ENCODE measurements at places on chromosomes 1 and 21.

DNA sequence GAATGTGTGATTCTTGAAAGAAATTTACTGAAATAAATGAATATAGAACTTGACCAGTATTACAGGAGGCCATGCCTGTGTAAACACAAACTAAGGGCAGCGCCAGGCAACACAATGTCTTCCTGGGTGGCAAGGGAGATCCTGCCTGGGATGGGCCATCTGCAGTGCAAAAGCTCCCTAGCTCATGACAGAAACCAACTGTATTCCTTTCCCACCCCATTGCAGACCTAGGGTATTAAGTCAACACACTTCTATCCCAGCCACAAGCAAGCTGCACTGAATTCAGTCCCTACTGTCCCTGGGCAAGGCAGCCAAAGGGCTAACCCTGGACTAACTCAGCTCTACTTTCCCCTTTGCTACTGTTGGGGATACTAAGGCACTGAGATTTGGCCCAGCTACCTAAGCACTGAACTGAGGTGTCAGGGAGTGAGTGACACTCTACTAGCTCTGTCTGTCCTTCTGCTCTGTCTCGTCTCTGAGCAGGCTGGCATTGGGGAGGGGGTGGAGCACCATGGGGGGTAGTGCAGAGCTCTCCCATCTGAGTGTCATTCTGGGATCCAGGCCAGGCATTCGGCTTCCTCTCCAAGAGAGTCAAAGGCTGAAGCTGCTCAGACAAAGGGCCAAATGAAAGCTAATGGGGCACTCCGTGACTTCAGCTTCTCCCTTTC, 2.5 kb downstream of the INKA2 start:
- no peak for DNase-seq

GRCh38 chr21:15614766-15615165, 115.0 kb upstream of the USP25 start:
- no peak for DNase-seq

GRCh38 chr21:30129246-30129645, 37.4 kb downstream of the CLDN17 start:
- no peak for DNase-seq

GRCh38 chr1:21518774-21519455, 9.7 kb downstream of the ALPL start:
- no peak for DNase-seq

GRCh38 chr1:229420765-229421164, 13.1 kb downstream of the ACTA1 start:
- no peak for DNase-seq

GRCh38 chr1:36532810-36533401, 50.2 kb upstream of the CSF3R start:
- no peak for DNase-seq

GRCh38 chr21:35547946-35548774, 499.1 kb upstream of the RUNX1 start:
- DNase-seq = no peak

GRCh38 chr1:179105393-179105792, 23.5 kb downstream of the TOR3A start:
- no peak for DNase-seq

GRCh38 chr1:110243574-110243973, 33.5 kb downstream of the KCNC4 start:
- no peak for DNase-seq

DNA sequence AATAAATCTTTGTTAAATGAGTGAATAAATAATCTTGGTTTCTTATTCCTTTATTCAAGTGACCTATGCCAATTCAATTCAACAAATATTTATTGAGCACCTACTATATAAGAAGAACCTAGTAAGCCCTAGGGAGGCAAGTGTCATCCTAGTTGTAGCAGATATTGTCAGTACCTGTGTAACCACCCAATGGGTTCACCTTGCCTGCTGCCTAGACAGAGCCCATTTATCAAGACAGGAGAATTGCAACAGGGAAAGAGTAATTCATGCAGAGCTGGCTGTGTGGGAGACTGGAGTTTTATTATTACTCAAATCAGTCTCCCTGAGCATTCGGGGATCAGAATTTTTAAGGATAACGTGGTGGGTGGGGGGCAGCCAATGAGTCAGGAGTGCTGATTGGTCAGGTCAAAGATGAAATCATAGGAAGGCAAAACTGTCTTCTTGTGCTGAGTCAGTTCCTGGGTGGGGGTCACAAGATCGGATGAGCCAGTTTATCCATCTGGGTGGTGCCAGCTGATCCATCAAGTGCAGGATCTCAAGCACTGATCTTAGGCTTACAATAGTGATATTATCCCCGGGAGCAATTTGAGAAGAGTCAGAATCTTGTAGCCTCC, 53.8 kb upstream of the KCNA3 start:
- no peak for DNase-seq

DNA sequence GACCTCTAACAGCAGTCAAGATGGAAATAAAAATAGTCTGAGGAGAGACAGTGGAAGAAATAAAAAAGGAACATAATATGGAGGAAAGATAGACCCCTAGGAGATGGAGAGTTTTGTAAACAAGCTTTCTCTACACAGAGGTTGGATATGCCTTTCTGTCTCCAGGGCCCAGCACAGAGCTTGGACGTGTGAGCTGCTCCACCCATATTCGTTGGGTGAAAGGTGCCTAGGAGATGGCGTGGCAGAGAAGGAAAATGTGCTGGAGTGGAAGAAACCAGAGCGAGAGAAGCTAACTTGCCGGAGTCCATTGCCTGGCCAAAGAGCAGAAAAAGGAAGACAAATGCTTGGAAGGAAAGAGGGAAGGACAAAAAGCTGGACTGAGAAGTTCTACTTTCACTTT, 78.3 kb upstream of the LMO4 start:
- no peak for DNase-seq

DNA sequence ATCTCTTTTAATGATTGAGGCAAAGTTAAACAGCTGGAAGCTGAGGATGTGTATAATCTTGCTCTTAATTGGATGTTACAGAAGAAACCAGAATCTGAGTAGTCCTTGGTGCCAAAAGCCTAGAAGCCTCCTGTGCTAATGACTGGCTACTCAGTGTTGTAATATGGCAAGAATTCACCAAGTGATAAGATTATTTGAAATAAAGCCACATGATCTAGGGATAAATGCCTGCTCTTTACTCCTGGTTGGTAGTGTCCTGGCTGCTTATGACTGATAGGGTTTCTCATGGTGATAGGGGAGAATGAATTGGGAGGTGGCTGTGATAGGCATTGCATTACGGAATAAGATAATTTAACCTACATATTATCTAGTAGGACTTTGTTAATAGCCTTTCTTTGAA, 13.6 kb upstream of the MAB21L3 start:
- no peak for DNase-seq

DNA sequence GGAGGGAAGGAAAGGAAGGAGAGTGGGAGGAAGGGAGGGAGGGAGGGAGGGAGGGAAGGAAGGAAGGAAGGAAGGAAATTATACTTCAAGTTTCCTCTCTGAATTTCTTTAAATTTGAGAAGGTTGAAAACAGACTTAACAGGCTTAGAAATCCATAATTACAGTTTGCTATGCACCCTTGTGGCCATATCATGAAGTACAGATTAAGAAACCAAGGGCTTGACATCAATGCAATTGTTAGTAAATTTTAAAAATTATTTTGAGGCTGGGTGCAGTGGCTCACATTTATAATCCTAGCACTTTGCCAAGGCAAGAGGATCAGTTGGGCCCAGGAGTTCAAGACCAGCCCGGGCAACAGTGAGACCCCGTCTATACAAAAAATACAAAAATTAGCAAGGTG, 14.4 kb downstream of the ANP32E start:
- no peak for DNase-seq

DNA sequence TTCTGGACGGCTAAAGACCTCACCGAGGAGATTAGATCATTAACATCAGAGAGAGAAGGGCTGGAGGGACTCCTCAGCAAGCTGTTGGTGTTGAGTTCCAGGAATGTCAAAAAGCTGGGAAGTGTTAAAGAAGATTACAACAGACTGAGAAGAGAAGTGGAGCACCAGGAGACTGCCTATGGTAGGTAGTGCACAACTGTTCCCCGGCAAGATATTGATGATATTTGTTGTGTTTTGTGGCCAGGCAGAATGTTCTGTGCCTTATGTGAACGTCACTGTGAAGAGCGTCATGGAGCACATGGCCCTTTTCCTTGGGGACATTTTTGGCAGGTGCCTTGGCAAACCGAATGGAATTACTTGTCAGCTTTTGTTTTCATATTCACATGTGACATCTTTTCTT, 191.7 kb downstream of the DISC1 start:
- DNase-seq = no peak

DNA sequence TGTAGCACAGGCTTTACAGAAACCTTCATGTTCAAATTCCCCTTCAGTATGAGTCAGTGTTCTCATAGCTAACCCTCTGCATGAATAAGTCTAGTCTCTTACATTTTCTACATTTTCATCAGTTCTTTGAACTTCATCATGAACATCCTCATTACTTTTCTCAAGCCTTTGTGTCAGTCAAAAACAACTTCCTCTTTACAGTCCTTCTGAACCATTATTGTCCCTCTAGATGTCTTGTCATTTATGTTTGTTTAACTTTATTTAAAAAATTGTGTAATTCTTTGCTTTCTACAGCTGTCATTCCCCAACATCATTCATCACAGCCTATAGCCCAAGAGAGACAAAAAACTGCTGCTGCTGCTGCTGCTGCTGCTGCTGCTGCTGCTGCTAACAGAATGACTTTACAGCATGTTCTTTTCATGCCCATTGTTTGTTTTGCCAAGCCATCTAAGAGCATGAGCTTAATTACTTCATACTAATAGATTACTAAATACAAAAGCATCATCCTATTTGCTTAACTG, 133.1 kb downstream of the LRRC40 start:
- DNase-seq = no peak

GRCh38 chr1:14733048-14733778, 134.7 kb downstream of the KAZN start:
- DNase-seq = no peak

- no peak for DNase-seq
These were observed 93.3 kb upstream of the ZNHIT6 start for GRCh38 chr1:85801520-85801919.

DNA sequence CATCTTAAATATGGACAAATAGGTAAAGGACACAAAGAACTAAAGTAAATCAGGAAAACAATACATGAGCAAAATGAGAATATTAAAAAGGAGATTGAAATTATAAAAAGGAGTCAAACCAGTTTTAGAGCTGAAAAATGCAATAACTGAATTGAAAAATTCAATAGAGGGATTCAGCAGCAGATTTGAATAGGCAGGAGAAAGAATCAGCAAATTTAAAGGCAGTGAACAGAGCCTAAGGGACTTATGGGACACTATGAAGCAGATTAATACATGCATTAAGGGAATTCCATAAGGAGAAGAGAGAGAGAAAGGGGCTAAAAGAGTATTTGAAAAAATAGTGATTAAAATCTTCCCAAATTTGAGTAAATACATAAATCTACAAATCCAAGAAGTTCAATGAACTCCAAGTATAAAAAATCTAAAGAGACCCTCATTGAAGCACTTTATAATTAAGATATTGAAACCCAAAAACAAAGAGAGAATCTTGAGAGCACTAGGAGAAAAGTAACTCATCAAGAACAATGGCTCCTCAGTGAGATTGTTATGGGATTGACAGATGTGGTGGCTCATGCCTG, 2.9 kb downstream of the CFAP107 start:
- no peak for DNase-seq

GRCh38 chr1:36882536-36883285, 151.6 kb downstream of the GRIK3 start:
- DNase-seq = no peak

DNA sequence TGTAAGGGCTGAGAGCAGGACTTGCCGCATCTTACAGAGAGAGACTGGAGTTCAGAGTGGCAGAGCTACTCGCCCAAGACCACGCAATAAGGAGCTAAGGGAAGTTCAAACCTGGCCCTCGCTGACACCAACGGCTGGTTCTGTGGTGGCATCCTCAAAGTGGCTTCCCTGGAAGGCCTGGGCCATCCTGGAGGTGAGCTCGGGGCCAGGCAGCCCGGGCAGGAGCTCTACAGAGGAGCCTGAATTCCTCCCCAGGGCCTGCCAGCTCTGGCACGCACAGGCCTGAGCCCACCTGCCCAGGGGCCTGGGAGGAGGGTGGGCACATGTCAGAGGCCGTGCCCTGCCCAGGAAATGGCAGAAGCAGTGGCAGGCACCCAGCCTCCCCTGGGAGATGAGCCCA, 68.6 kb downstream of the MEGF6 start:
- DNase-seq = no peak

DNA sequence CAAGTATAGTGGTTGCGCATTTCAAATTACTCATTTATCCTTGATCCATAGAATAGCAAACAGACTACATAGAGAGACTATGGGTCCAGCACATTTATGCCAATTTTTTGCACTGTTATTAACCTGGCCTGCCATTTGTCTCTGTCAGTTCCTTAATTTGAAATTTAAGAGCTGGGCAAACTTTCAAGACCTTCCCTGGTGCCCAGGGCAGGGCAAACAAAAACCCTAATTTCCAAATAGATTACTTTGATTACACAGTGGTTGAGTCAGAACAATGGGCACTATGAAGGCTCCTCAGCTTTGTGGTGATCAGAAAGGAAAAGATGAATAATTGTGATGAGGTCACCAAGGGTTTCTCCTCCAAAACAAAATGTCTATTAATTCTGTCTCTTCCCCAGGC, 80.6 kb downstream of the TNFSF18 start:
- DNase-seq = no peak

- DNase-seq = no peak
These were observed 2.8 kb upstream of the CAPN9 start for GRCh38 chr1:230744382-230744781.

- DNase-seq = no peak
These were observed 277.8 kb downstream of the LTN1 start for GRCh38 chr21:28714777-28715464.

- DNase-seq = no peak
These were observed 163.3 kb downstream of the RHOU start for GRCh38 chr1:228898582-228898992.

GRCh38 chr1:109725510-109725909, 13.5 kb downstream of the GSTM5 start:
- DNase-seq = no peak

DNA sequence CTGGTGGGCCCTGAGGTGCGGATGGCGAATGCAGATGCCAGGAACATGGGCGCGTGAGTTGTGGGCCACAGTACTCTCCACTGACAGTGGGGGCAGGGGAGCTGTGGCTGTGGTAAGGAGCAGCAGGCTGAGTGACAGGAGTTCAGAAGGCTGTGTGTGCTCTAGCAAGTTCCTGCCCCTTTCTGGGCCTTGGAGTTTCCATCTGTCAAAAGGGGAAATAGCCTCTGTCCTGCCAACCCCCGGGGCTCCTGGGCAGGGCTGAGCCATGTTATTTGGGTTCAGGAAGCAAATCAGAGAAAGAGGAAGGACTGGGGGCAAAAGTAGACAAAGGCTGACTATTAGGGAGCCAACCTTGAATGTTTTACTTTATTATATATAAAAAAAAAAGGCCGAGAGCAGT, 19.5 kb upstream of the MFN2 start:
- DNase-seq = no peak

- no peak for DNase-seq
These were observed 75.0 kb downstream of the ATP6V1G3 start for GRCh38 chr1:198465201-198466144.

- DNase-seq = no peak
These were observed 12.7 kb downstream of the C1QB start for GRCh38 chr1:22665752-22666151.

GRCh38 chr1:2802421-2802961, 998 bp upstream of the TTC34 start:
- DNase-seq = no peak
